ENCODE measurements at places on chromosomes 12 and 14.

DNA sequence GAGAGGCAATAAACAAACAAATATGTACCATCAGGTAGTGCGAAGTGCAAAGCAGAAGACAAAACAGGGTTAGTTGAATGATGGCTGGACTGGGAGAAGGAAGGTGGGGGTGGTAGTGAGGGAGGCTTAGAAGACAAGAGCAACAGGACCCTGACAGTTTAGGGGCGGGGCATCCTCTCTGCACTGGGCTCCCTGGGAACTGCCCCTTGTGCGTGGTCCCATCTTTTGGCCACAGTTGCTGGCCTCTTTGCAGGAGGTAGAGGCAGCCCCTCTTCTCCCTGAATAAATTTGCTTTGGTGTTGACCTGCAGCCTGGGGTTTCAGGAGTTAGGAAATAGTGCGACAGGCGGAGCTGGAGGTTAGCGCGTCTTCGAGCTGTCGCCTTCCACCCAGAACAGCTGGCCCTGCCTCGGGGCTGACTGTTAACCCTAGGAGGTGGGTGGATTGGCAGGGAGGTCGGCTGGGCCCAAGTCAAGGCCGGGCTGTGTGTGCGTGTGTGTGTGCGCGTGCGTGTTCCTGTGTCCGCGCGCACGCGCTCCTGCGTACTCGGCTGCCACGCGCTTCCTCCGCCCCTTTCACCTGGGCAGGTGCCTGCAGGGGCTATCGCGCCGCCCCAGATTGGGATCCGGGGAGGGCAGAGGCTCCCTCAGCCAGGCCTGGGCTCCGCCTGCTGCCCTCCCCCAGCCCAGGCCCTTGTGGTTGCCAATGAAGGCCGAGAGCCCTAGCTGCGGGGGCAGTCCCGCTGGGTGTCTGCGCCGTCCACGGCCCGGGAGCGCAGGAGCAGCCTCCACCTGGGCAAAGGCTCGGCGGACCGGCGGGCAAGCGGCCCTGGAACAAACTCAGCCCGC lies 180.8 kb downstream of the ADCK1 start:
- DNase-seq: no peak

- no peak for DNase-seq
Observed at GRCh38 chr14:22872833-22873520, 1.4 kb downstream of the LRP10 start.

- no peak for DNase-seq
Observed at GRCh38 chr12:130214686-130215395, 52.6 kb downstream of the FZD10 start.

GRCh38 chr12:110197003-110197402 lies 72.8 kb downstream of the IFT81 start:
- no peak for DNase-seq

DNA sequence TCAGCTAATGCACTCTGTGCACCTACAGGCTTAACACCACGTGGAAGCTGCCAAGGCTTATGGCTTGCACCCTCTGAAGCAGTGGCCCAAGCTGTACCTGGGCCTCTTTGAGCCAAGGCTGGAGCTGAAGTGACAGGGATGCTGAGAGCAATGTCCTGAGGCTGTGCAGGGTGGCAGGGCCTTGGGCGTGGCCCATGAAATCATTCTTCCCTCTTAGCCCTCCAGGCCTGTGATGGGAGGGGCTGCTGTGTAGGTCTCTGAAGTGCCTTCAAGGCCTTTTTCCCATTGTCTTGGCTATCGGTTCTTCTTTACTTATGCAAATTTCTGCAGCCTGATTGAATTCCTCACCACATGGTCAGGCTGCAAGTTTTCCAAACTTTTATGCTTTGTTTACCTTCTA lies 47.4 kb upstream of the TMTC1 start:
- no peak for DNase-seq
